ENCODE measurements at places on chromosomes 7 and 10.

GRCh38 chr7:23590529-23590928 lies 6.7 kb upstream of the CCDC126 start:
- DNase-seq: no peak

DNA sequence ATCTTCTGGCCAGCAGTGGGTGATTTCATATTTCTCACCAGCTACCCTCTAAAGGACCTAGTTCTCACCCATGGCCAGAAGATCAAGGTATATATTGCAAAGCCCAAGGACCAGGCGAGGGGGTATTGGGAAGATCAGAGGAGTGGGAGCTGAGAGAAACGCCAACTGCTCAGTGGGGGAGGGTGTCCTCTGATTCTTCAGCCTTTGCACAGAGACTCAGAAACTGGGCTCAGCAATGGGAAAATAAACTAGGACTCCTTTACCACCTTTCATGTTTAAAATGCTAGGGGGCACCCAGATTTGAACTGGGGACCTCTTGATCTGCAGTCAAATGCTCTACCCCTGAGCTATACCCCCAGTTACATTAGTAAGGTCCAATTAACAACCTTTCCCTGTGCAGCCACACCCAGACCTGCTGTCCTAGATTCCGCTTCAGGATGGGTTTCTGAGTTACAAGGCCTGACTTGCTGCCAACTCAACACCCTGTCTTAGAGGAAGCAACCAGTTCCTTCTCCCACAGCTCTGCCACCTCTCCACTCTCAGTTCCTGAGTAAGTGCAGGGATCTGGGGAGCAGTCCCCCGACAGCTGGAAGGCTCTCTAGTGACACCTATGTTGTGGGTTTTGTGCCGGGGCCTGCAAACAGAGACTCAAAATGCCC lies 93.5 kb downstream of the ZNF783 start:
- DNase-seq: peak; percentile 24

GRCh38 chr10:63240807-63241206 lies 107.7 kb downstream of the NRBF2 start:
- DNase-seq: no peak

- DNase-seq: no peak
Observed at GRCh38 chr10:71419002-71419540, 22.4 kb downstream of the CDH23 start.

- DNase-seq: no peak
Observed at GRCh38 chr7:76304888-76305375, 2.5 kb downstream of the HSPB1 start.

DNA sequence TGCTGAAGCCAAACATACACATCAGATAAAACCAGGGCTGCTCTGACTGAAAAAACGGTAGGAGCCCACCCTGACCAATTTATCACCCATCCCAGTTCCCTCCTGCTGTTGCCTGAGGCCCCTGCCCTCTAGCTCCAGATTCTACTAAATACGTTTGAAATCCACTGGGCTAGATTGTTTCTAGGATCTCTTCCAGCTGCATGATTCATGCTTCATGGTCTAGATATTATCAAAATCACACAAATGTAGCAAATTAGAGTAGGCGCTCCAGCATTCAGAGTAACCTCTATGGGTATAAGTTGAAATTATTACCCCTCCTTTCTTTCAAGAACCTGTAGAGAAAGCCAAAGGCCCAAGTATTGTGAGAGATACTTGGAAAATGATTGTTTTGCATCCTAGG lies 151.2 kb upstream of the FAM13C start:
- DNase-seq: no peak

DNA sequence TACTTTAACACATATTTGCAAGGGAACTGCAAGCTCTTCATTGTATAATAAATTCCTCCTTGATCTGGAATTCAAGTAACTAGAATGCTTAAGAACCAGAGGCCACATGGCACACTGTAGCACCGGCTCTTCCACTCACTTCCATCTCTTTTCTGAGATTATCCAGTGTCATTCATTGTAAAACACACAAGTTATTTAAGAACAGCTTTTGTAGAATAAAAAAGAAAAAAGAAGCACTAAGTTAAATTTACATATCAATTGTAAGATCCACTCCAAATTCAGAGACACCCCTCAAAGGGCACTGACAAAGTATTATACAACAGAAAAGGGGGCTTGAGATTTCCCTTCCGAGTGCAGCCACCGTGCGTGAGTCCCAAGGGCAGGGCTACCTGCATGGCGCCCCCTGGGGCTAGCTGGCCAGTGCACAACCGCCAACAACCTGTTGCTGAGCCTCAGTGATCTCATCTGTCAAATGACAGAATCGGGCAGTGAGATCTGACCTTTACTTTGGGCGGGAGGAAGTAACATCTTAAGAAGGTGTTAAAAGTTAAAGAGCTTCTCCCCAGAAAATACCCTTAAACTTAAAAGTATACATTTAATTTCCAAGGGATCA lies 12.5 kb downstream of the GLI3 start:
- no peak for DNase-seq

GRCh38 chr10:59435707-59436106 lies 73.4 kb upstream of the FAM13C start:
- DNase-seq: no peak

DNA sequence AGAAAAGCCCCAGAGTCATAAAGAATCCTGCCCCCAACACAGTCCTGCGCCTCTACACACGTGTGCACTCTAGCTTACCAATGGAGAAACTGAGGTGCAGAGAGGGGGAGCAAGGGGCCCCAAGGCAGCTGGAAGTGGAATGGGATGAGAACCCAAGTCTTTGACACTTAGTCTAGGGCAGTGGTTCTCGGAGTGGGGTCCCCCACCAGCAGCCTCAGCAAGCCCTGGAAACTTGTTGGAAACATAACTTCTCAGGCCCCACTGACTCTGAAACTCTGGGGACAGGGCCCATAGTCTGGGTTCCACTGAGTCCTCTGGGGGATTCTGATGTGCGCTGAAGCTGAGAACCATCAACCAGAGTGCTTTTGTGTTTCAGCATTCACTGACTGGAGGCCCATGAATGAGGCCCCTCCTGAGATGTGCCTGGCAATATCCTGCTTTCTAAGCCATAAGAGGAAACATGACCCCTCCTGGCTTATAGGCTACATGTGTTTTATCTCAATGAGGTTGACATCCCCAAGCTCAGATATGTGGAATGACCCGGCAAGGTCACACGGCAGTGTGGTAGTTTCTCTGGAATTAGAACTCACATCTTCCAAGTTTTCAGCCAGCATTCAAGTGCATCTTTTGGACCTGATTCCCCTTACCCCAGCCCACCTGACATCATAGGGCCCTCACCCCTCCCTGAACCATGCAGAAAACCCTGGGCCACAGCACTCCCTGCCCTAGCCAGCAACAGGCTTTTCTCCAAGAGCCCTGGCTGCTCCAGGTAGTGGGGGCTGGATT lies 147.3 kb upstream of the PCBD1 start:
- DNase-seq: no peak

DNA sequence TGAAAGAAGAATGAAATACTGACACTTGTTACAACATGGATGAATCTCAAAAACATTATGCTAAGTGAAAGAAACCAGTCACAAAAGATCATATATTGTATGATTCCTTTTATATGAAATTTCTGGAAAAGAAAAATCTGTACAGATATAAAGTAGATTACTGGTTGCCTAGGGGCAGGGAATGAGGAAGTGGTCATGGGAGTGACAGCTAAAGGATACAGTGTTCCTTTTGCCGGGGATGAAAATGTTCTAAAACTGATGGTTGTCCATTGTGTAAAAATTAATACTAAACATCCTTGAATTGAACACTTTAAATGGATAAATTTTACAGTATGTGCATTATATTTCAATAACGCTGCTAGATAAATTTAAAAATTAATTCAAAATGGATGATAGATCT lies 25.1 kb downstream of the ALOX5 start:
- DNase-seq: no peak

DNA sequence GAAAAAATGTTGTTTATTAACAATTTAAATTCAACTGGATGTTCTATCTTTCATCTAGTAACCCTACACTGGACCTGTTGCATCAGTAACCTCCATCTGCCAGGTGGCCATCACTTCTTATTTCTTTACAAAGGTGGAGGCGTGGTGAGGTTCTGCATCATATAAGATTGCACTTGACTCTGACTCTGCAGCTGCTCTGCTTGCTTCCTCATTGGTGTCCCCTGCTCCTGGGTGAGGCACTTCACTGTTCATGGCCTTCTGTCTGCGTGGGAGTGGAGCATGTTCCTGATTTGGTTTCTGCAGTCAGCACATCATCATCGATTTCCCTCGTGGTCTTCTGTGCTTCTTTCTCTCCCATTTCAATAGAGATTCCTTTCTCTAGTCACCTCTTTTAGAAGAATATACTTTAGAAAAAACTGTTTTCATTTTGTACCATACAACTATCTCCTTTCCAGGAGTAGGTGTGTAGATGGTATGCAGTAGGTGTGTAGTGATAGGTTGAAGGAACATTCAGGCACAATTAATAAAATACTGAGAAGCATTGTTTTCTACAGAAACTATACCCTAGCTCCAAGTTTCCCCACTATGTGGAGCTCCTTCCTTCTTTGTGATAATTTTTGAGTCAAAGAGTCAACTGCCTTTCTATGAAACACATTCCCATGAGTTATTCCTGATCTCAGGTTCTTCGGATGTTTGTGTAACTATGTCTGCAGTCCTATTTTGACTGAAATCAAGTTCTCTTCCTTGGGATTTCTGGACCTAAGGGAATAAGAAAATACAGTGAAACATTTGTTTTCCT lies 231.7 kb upstream of the CNTNAP2 start:
- DNase-seq: no peak

DNA sequence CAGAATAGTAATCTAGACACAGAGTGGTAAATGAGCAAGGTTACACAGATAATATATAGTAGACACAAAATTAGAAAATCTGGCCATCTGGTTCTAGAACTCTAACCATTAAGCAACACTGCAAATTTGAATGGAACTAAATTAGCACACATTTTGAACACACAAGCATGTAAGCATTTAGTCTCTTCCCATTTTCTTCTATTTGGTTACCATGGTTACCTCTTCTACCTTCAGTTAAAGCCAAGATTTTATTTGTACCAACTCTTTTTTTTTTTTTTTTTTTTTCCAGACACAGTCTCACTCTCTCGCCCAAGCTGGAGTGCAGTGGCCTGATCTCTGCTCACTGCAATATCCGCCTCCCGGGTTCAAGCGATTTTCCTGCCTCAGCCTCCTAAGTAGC lies 790.5 kb downstream of the MAGI2 start:
- DNase-seq: no peak

GRCh38 chr7:64654796-64655548 lies 11.0 kb upstream of the ZNF107 start:
- DNase-seq: no peak

DNA sequence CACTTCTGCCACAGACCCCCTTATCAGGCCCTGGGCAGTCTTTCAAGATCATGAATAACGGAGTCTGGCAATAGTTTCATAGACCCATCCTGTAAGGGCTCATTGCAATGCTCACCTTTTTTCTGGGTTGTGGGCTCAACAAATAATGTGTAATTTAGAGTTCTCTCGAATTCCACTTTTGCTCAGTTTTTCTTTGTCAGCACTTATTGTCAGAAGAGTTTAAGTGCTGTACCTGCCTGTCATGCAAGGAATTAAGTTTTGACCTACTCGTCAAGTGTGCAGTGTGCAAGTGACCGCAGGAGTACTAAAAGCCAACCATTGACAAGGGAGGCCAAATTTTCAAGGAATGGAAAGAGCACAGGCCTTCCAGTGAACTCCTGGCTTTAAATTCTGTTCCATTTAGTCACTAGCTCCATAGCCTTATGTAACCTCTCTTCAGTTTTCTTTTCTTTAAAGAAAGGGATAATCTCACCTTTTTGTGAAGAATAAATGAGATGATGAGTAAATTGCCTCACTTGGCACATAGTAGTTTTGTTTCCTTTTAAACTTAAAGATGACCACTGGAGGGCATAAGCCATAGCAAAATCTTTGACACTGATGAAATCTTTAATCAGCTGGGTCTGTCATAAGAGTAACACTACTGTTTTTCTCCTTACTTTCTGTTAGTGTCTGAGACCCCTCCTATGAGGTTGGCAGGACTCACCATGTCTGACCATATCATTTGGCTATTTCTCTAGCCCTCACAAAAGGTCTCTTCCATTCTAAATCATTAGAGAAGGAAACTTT lies 313.3 kb downstream of the TYW1 start:
- no peak for DNase-seq

DNA sequence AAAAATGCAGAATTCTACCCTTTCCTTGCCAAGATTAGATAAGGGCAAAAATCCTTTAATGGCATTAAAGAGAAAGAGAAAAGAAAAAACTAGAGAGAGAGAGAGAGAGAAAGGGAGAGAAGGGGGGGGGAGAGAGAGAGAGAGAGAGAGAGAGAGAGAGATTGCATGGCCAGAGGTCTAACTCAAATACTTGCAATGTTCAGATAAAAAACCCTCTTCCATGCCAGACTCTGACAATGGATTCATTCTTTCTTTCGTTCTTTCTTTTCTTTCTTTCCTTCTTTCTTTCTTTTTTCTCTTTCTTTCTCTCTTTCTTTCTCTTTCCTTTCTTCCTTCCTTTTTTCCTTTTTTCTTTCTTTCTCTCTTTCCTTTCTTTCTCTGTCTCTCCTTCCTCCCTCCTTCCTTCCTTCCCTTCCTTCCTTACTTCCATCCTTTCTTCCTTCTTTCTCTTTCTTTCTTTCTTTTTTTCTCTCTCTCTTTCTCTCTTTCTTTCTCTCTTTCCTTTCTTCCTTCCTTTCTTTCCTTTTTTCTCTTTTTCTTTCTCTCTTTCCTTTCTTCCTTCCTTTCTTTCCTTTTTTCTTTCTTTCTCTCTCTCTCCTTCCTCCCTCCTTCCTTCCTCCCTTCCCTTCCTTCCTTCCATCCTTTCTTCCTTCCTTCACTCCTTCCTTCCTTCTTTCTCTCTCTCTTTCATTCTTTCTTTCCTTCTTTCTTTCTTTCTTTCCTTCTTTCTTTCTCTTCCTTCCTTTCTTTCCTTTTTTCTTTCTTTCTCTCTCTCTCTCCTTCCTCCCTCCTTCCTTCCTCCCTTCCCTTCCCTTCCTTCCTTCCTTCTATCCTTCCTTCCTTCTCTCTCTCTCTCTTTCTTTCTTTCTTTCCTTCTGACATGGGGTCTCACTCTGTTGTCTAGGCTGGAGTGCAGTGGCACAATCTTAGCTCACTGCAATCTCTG lies 175.7 kb downstream of the PRKCQ start:
- no peak for DNase-seq

- no peak for DNase-seq
Observed at GRCh38 chr10:120641695-120642094, 184.7 kb downstream of the PLPP4 start.

- no peak for DNase-seq
Observed at GRCh38 chr10:77231375-77231774, 406.2 kb downstream of the KCNMA1 start.
